Common myeloid progenitor, CD34-positive (primary cell): ENCODE measurements at places on chromosomes 1 and 21.

- H3K4me3 ChIP-seq, result no peak overlapping the region
- H3K27ac ChIP-seq, result no peak overlapping the region
- no peaks in the 10 kb centered on the region for H3K27me3 ChIP-seq
- no peaks in the 10 kb centered on the region for H3K36me3 ChIP-seq
- DNase-seq, result peak; percentile 29
Measured at GRCh38 chr1:90045853-90046563, 51.1 kb downstream of the ZNF326 start.

DNA sequence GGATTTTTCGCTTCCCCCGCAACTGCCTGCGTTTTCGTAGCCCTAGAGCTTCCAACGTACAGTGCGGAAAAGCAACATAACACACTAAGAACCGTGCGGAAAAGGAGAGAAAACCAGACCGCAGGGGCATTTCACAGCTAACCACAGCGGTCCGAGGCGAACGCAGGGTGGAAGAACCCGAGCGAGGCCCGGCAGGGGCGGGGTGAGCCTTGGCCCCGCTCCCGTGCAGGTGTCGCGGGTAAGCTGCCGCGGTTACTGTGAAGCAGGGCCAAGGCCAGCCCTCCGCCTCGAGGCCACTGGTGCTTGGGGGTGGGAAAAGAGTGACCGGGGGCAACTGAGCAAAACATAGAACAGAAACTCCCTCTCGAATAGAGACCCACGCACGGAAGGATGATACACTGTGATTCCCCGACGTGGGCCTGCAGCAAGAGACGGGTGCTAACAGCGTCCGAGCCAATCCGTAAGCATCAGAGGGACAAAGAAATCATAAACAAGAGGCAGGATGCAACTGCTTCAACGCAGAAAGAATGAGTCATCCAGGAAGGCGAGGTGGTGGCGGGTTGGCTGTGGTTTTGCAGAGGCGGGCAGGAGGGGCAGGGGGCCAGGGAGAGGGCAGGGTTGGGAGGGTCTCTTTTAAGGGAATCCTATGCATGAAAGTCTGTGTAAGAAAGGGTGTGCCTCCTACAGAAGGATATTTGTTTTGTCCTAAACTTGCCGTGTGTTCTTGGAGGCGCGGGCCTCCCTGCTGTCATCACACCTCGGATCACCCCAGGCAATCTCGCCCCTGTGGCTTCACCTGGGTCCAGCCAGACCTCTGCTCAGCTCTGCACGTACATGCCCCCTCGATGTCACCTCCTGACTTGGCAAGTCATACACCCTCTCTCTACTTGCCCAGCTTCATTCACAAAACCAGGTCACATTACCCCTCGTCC, 7.3 kb downstream of the GNG4 start:
- no peak overlapping the region for H3K27ac ChIP-seq
- peak overlapping the region; percentile 57 for H3K4me3 ChIP-seq
- peaks cover 2% of the 10 kb centered on the region for H3K4me1 ChIP-seq
- H3K27me3 ChIP-seq, result peaks cover 6% of the 10 kb centered on the region
- peak; percentile 95 for DNase-seq
- no peaks in the 10 kb centered on the region for H3K36me3 ChIP-seq

GRCh38 chr21:46616656-46617055, 11.8 kb upstream of the S100B start:
- no peaks in the 10 kb centered on the region for H3K36me3 ChIP-seq
- H3K27ac ChIP-seq, result no peak overlapping the region
- no peak for DNase-seq
- peaks cover 9% of the 10 kb centered on the region for H3K4me1 ChIP-seq
- H3K27me3 ChIP-seq, result no peaks in the 10 kb centered on the region

- H3K27ac ChIP-seq, result no peak overlapping the region
- no peaks in the 10 kb centered on the region for H3K27me3 ChIP-seq
- H3K4me1 ChIP-seq, result peaks cover 16% of the 10 kb centered on the region
- DNase-seq, result peak; percentile 68
- H3K4me3 ChIP-seq, result no peak overlapping the region
Measured at GRCh38 chr1:40630488-40631223, 34.8 kb downstream of the RIMS3 start.

GRCh38 chr1:16082283-16083038, 9.0 kb upstream of the FAM131C start:
- DNase-seq, result peak; percentile 59
- H3K27me3 ChIP-seq, result no peaks in the 10 kb centered on the region
- H3K4me1 ChIP-seq, result peaks cover 5% of the 10 kb centered on the region
- no peaks in the 10 kb centered on the region for H3K36me3 ChIP-seq
- no peak overlapping the region for H3K27ac ChIP-seq
- H3K4me3 ChIP-seq, result no peak overlapping the region

DNA sequence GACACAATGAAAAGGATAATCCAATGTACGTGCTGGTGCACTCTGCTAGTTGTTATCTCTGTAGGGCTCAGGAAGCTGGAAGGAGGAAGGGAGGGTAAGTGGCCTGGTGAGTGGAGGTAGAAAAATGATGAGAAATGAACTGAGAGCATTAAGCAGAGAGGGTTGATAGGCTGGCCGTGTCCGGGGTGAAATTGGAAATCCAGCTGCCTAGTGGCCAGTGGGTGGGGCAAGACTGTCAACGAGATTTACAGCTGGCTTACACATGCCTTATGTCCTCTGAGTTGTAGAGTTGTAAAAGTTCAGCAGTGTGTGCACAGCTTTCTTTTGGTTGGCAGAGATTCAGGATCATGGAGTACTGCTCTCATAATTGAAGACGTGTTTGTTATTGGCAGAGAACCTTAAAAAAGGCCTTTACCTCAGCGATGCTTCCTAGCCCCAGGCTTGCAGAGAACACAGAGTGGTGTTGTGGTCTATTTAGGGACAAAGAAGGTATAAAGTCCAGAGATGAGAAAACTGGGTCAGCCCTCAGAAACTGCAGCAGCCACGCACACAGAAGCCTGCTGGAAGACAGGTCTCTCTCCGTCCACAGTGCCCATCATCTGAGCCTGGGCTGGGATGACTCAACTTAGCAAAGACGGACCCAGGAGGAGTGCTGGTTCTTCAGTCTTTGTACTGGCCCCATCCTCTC, 132.4 kb downstream of the EDEM3 start:
- no peak overlapping the region for H3K4me3 ChIP-seq
- no peak for DNase-seq
- H3K36me3 ChIP-seq, result peaks cover 4% of the 10 kb centered on the region
- no peaks in the 10 kb centered on the region for H3K4me1 ChIP-seq
- H3K27me3 ChIP-seq, result no peaks in the 10 kb centered on the region
